HL-60 (cell line): ENCODE measurements at places on chromosomes 1 and 21.
A peak's percentile ranks its signal among the peaks of the same experiment; 100 is the strongest.

GRCh38 chr21:27154451-27155129, 187.7 kb upstream of the ADAMTS5 start:
- no peak for DNase-seq

- no peak for DNase-seq
These were observed 40.9 kb downstream of the PLXNA2 start for GRCh38 chr1:208203127-208203847.

DNA sequence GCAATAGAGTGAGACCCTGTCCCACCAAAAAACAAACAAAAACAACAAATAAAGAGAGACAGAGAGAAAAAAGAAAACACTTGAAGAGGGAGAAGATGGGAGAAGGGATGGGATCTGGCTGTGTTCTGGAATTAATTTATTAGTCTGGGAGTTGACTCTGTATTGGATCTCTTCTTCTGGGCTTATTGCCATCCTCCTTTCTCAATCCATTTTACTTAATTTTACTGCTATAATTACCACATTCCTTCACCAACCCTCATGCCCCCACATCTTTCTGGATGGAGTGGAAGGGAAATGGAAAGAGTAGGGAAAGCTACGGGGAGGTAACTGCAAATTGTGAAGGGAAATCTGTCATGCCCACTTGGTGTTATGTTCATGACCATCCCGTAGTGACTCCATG, 42.9 kb downstream of the FMN2 start:
- no peak for DNase-seq

DNA sequence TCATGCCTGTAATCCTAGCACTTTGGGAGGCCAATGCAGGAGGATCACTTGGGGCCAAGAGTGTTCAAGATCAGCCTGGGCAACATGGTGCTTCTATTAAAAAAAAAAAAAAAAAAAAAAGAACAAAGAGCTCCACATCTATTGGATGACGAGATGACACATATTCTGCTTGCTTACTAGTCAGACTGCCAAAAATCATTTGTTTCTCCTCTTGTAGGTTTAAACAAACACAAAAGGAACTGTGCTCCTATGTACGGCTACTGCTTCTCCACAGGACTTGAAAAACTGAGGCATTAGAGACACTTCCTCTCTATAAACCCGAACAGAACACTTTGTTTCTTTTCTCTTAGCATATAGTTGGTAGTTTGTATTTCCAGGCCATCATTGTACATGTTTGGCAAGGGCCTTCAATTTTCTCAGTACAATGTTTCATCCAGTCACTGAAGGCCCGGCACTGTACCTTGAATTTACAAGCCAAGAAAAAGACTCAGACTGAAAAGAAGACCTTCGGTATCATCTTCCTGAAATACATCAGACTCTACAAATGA, 6.0 kb downstream of the TRIT1 start:
- DNase-seq = no peak

DNA sequence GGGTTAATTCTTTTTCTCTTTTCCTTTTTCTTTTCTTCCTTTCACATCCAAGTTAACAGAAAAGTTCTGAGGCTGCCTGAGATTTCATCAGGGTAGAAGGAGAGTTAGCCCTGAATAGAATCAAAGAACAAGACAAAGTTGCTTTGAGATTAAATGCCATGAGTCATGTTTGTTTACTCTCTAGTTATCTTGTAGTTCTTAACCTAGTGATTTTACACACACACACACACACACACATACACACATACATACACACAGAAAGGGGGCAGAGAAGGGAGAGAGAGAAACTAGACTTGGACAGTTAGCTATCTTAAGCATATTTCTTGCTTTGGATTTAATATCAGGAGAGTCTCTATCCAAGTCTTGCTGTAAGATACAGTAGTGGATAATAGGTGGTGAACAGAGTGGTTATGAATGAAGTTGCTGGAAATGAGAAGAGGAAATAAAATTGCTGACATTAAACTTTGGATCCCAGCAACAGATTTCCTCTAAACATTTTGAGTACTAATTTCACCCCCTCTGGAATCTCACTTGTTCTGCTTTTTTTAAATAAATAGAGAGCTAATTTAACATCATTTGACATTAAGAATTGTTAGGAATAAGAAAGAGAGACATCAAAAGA, 19.9 kb downstream of the PLA2G4A start:
- no peak for DNase-seq

DNA sequence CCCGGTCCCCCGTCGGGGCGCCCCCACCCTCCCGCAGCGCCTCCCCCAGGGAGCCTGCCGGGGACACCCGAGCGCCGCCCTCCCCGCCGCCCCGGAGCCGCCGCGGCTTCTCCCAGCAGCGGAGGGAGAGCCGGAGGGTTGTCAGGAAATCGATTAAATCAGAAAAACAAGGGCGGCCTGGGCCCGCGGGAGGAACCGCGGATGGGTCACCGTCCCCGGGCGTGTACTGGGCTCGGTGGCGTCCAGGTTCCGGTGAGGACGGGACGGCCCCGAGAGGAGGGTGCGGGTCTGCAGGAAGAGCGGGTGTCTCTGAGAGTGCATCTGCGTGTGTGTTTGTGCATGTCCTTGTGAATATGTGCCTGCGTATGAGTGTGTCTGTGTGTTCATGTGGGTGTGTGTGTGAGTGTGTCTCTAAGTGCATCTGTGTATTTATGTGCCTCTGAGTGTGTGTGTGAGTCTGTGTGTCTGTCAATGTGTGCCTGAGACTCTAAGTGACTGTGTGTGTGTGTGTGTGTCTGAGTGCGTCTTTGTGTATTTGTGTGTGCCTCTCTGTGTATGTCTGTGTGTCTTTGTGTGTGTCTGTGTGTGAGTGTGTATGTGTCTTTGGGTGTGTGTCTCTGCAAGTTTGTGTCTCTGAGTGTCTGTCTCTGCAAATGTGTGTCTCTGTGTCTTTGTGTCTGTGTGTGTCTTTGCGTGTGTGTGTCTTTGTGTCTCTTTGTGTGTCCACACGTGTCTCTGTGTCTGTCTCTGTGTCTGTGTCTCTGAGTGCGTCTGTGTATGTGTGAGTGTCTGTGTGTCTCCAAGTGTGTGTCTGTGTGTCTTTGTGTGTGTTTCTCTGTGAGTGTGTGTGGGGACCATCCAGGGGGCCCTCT, 1.1 kb downstream of the SPSB1 start:
- no peak for DNase-seq

- DNase-seq = no peak
These were observed 208.0 kb upstream of the GALNT2 start for GRCh38 chr1:229859026-229859425.

GRCh38 chr21:14673649-14674048, 127.5 kb upstream of the SAMSN1 start:
- DNase-seq = no peak

DNA sequence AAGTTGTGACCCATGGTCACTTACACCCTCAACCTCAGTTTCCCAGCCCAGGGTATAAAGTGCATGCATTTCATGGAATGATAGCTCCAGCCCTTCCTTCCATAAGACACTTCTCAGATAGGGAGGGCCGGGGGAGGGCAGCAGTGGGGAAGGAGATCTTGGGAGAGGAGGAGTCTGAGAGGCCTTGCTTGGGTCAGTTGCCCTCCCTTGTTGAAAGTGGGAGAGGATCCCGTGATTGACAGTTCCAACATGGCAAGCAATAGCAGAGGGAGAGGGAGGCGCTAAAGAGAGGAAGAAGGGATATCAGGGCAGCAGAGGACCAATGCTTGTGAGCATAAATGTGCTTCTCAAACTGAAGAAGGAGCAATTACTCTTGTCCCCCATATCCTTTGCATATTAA, 244.4 kb downstream of the CHRM3 start:
- DNase-seq = no peak

DNA sequence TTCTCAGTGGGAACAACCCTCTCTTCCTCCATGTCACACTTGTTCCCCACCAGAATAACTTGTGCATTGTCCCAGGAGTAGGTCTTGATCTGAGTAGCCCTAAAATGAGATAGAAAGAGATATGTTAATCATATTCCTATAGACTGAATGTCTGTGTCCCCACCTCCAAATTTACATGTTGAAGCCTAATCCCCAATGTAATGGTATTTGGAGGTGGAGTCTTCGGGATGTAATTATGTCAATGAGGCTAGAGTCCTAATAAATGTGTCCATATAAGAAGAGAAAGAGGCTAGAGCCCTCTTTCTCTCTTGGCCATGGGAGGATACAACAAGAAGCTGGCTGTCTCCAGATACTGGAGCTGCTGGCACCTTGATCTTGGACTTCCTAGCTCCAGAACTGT, 54.8 kb upstream of the NRDC start:
- DNase-seq = no peak

DNA sequence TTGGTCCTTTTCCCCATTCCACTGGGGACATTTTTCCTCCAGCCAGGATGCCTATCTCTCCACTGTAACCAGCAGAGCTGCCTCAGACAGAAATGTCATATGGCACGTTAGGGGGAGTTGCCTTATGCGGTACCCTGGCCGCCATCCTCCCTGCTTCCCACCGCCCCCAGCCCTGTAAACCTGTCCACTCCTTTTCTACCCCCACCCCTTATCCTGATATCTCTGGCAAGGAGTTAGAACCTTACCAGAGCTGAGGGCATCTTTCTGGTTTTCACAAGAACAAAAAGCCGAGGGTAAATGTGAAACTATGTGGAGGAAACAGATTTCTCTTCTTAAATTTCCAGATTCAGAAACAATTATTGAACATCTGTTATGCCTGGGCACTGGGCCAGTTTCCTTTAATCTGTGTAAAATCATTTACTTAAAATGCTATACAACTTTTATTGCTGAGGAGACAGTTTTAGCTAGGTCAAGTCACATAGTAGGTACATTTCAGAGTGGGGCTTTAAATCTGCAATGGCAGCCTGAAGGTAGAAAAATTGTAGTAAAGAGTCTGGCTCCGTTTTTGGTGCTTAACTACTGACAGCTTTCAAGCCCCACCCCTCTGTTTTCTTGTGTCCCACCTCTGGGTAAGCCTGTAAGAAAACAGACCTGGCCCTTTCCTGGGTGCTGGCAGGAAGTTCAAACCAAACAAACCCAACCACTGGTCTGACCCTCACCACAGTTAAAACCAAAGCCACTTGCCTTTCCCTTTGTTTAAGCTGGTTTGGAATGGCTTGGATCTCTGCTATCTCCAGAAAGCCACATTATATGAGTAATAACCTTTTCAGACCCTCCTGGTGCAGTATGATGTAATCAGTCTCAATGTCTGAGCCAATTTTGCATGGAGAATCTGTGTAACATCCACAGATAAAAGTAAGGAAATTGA, 319.0 kb downstream of the HHAT start:
- no peak for DNase-seq

GRCh38 chr1:22680726-22681125, 27.7 kb downstream of the C1QB start:
- no peak for DNase-seq

DNA sequence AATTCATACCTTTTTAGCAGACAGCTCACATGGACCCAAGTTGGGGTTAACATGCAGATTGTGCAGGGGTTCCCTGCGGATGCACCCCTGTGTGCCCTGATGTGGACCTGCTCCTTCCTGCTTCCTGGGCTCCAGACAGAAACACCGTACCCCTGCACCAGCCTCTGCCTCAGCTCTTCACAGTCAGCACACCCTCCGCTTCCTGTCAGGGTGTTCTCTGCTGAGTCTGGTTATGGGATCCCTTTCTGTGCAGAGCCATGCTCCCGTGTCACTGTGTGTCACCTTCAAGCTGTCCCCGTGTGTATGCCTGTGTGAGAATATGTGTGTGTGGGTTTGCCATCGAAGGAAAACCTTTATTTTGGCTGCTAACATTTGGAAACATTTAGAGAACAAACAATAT, 48.7 kb upstream of the KCNJ15 start:
- DNase-seq = peak; percentile 6

- peak; percentile 5 for DNase-seq
These were observed 114.7 kb downstream of the TNR start for GRCh38 chr1:175628548-175629317.

DNA sequence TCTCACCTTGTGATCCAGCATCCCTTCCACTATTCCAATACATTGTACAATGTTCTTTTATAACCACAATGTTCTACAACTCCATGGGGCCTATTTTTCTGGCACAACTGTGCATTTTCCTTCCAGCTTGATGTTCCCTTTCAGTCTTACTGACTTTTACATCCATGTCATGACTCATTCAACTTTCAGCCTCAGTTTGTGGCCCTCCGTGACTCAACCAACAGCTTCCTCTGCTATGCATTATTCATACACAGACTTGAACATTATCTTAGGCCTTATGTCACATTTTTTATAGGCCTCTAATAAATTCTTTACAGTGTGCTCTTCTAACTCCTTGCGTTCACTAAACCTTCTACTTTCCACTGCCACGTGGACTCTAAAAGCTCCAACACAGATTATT, 119.4 kb upstream of the PRMT6 start:
- DNase-seq = no peak

DNA sequence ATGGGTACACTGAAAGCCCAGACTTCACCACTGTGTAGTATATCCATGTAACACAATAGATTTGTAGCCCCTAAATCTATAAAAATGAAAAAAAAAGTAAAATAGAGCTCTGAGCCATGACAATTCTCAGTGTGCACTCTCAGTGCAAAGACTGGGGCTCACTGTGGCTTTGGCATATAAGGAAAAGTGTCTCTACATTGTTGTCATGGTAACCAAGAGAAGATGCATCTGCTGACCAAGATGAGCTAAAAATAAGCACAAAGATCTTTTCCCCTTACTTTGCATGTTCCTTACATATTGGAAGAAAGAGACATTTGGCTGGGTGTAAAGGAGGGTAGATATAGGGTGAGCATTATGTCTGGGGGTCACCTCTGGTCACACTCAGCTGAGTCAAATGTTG, 12.0 kb downstream of the PGLYRP4 start:
- DNase-seq = no peak

DNA sequence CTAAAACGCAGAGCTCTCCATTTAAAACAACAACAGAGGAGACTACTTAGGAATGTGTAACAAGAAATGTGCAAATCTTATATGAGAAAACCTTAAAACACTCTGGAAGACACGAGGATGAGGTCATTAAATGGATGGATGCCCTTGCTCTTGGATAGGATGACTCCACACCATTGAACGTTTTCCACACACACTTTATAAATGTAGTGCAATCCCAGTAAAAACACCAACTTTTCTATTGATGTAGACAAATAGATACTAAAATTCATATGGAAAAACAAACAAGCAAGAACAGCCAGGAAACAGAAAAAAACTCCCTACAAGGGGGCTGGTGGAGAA, 18.4 kb upstream of the COL6A1 start:
- no peak for DNase-seq

DNA sequence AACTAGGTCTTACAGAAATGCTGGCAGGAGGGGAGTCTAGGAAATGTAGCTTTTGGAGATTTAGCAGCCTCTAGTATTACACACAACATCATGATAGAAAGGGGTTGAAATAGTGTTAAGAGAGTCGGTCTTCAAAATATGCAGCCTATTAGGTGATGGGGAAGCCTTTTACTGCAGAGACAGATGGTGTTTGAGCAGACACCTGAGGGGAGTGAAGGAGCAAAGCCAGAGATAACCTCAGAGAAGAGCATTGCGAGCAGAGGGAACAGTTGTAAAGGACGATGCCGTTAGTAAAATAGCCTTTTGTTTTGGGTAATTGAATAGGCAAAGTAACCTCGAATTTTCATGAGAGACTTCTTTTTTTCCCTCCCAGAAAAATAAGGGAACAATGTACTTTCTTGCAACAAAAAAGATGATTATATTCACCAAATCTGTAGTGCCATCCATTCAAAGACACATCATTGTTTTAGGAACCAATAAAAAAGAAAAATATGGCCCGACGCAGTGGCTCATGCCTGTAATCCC, 66.3 kb upstream of the KIF1B start:
- no peak for DNase-seq

GRCh38 chr1:63322944-63323864, 837 bp downstream of the FOXD3 start:
- DNase-seq = no peak
